Naive thymus-derived CD4-positive, alpha-beta T cell (primary cell): ENCODE measurements at places on chromosomes 11 and 22. TPM values are rescaled to one million over a fixed set of nuclear protein-coding genes. Genes with fewer than 3 reads are reported as not detected.

DNA sequence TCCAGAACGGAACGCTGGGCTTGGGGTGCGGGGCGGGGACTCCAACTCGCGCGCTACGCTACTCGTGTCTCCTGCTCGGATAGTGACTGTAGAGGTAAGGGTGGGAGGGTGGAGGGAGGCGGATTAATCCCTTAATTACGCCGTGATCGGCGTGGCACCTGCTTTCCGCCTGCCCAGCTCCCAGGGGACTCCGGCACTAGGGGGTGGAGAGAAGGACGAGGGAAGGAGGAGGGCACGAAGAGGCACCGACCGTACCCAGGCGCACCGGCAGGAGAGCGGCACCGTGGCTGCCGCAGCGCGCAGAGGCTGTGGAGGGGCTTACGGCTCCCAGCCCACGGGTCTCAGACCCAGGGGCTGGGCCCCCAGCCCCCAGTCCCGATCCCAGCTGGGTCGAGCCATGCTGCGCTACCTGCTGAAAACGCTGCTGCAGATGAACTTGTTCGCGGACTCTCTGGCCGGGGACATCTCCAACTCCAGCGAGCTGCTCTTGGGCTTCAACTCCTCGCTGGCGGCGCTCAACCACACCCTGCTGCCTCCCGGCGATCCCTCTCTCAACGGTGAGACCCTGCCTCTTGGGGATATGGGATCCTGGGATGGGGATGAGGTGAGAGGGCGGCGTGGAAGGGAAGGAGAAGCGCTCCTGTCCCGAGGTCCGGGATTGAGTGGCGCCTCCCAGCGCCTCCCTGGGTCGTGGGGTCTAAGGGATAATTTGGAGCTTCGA lies at the start of gene ROBO3:
Gene ROBO3, plus strand, starts transcription at position 252 of the 721 bp plus-strand sequence. Its CDS starts 146 bp downstream, at position 398.
- DNase-seq: no peak
- H3K27me3 ChIP-seq: peaks cover 68% of the 10 kb centered on the region
- H3K36me3 ChIP-seq: no peaks in the 10 kb centered on the region

- H3K27ac ChIP-seq: peak overlapping the region; percentile 63
- H3K4me3 ChIP-seq: peak overlapping the region; percentile 29
- peaks cover 96% of the 10 kb centered on the region for H3K4me1 ChIP-seq
- no peak for DNase-seq
- H3K36me3 ChIP-seq: peaks cover 44% of the 10 kb centered on the region
Observed at GRCh38 chr11:64856382-64857227, 12.2 kb upstream of the CDC42BPG start.

DNA sequence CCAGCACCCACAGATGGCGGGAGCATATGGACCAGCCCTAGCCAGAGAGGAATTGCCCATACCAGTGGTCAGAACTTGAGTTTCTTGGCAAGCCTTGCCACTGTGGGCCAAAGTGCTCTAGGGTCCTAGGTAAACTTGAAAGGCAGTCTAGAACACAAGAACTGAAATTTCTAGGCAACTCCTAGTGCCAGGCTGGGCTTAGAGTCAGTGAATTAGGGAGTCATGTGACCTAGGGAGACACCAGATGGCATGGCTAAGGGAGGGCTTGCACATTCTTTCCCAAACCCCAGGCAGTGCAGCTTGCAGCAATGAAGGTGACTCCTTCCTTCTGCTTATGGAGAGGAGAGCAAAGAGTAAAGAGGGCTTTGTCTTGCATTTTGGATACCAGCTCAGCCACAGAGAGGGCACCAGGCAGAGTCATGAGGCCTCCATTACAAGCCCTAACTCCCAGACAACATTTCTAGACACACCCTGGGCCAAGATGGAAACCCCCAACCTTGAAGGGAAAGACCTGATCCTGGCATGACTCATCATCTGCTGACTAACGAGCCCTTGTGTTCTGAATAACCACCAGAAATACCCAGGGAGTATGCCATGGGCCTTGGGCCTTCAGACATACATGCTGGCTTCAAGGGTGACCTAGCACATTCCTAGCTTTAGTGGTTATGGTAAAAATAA lies 19.2 kb upstream of the OR56A3 start:
- no peaks in the 10 kb centered on the region for H3K36me3 ChIP-seq
- no peaks in the 10 kb centered on the region for H3K4me1 ChIP-seq
- no peak overlapping the region for H3K27ac ChIP-seq

DNA sequence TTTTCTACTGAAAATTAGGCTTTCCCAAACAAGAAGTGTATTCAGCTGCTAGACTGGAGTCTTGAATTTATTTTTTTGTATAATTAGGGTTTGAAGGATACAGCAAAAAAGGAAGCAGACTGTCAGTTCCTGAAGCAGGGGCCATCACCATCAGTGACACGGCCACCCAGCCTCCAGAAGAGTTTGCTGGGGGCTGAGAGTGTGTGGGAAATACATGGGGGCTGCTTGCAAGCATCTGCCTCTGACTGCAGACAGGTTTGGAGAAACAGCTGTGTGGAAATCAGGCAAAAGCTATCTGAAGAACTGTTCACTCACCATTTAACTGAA lies 23.0 kb downstream of the FZD4 start:
- H3K36me3 ChIP-seq: no peaks in the 10 kb centered on the region
- no peak overlapping the region for H3K4me3 ChIP-seq
- H3K27ac ChIP-seq: no peak overlapping the region
- DNase-seq: no peak
- no peaks in the 10 kb centered on the region for H3K4me1 ChIP-seq

The PIWIL4 gene
- 0.90 TPM for polyA plus RNA-seq
